T-helper 2 cell (primary cell): ENCODE measurements at places on chromosomes 1 and 21.

DNA sequence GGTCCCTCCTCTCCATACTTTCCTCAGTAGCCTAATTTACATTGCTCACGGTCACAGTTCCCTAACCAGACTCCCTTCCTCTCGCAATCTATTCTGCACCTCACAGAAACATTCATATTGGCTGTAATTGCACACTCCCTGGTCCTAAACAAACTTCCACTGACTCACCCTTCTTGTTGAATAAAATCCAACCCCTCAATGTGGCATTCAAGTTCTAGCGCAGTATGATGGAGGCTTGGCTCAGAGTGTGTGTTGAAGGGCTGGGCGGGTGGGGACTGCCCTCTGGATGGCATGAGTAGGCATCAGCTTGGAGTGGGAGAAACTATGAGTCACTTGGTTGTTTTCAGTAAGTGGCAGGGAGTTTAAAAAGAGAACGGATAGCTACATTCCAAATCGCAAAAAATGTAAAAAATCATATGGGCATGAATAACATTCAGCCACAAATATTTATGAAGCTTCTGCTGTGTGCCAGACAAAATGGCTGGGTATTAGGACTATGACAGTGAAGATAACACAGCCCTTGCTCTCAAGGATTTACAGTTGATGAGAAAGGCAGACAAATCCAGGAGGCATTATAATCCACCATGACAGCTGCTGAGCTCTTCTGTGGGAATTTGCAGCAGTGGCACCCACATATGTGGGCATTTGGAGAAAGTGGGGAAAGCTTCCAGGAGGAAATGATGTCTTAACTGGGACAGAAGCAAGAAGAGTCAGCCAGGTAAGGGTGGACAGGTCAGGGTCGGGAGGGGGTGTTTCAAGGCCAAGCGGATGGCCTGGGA, 42.2 kb upstream of the LYST start:
- no peak for DNase-seq

GRCh38 chr1:207069858-207070506, 16.9 kb downstream of the PFKFB2 start:
- DNase-seq, result no peak

DNA sequence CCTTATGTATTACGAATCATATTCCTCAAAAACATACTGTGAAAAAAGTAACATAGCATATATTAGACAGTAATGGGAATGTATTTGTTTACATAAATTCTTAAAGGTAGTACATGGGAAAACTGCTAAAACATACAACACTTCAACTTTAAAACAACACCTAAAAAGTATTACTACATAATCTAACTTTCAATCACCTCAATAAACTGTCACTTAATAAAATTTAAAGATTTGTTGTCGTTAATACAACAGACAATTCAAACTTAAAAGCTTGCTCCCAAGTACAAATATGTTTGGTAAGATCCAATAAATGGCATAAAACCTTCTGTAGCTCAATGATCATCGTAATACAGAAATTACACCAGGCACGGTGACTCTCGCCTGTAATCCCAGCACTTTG, 3.7 kb downstream of the ARID4B start:
- DNase-seq, result no peak

DNA sequence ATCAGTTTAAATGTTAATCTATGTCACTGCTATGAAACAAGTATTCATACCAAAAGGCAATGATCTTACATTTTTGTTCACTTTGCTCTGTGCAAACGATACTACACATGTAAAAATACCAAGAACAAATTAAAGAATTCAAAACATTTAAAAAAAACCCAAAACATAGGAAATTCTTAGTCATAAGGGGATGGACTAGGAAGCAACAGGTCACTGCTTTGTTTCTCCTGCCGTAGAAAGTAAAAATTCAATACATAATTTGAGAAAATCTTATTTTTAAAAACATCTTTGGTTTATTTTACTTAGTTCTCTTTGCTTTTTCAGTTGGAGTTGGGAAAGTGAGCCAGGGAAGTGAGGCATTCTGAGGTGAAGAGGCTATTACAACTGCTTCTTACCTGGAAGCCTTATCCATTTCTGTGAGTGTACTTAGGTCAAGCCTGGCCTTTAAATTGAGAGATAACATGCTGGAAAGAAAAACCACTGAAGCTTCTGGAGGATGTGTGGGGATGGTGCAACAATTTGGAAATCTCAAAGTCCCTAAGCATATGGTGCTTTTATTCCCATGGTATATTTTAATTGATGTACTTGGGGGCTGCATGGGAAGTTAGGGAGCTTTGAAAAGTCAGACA, 183.5 kb downstream of the CDC42BPA start:
- no peak for DNase-seq

DNA sequence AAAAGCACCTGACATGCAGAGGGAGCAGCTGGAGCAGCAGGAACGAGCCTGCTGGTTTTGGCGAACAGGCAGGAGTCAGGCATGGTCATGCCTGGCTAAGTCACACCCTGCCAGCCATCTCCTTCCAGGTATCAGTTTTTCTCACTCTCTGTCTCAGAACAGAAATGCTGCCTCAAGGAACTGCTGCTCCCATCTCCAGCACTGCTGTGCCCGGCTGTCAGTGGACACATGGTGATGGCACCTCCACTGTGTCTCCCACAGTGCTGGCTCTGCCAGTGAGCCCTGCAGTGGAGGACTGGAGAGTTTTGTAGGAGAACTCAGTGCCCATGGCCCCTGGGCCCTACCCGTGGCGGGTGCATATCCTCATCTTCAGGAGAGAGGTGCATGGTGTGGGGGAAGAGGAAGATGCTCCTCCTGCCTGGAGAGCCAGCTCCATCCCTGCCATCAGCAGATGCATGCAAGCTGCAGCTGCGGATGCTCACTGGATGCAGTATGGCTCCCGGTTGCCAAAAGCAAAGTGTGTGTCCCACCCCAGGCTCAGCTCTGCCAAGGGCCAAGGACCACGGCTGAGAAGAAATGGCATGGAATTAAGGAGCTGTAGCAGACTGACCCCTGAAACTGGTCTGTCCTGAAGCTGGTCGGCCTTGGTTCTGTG, 114.7 kb downstream of the GRIK3 start:
- no peak for DNase-seq

DNA sequence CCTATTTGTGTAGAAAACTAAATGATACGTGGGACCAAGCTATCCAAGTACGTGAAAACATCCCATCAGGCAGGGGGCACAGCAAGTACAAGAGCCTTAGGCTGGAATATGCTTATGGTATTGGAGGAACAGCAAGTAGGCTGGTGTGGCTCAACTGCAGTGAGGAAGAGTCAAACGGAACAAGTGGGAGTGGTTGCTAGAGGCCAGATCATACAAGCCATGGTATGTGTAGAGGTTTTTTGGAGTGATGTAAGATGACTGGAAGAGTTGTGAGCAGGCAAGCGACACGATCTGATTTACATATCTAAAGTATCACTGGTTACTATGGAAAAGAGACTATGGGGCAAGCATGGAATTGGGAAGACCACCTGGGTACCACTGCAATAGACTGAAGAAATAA, 27.8 kb downstream of the ELK4 start:
- DNase-seq, result no peak

GRCh38 chr1:20390589-20391331, 95.2 kb downstream of the CAMK2N1 start:
- no peak for DNase-seq
